ENCODE measurements at places on chromosomes 1 and 21.

GRCh38 chr1:168572633-168573032 is 3.8 kb upstream of the XCL1 start:
- DNase-seq: no peak

DNA sequence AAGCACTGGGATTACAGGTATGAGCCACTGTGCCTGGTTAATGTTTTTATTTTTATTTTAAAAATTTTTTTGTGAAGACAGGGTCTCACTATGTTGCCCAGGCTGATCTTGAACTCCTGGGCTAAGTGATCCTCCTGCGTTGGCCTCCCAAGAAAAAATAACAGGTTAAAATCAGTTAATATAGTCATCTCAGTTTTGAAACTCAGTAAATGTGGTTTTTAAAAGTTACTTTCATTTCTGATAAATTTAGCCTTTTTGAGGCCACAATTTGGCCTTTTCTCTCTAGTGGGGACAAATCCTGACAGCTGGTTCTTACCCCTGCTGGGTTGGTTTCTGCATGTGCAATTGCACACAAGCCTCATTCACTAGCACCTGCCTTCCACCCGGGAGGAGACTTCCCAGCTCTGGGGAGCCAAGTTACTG is 13.3 kb downstream of the PMF1 start:
- no peak for DNase-seq

- no peak for DNase-seq
These were observed 145.4 kb downstream of the GALNT2 start for GRCh38 chr1:230212405-230212936.

- no peak for DNase-seq
These were observed 48.6 kb downstream of the RPS6KA1 start for GRCh38 chr1:26578167-26578566.

GRCh38 chr1:19450811-19451515 is 34.4 kb downstream of the CAPZB start:
- DNase-seq: no peak

Data from NCI-H1048 (cell line).